ENCODE measurements at places on chromosomes 1 and 21.

GRCh38 chr1:100657876-100658715 lies 61.4 kb upstream of the VCAM1 start:
- DNase-seq = no peak

- DNase-seq = no peak
Measured at GRCh38 chr1:187074445-187075048, 245.8 kb downstream of the PLA2G4A start.

- no peak for DNase-seq
Measured at GRCh38 chr1:200786788-200787187, 48.1 kb downstream of the CAMSAP2 start.

DNA sequence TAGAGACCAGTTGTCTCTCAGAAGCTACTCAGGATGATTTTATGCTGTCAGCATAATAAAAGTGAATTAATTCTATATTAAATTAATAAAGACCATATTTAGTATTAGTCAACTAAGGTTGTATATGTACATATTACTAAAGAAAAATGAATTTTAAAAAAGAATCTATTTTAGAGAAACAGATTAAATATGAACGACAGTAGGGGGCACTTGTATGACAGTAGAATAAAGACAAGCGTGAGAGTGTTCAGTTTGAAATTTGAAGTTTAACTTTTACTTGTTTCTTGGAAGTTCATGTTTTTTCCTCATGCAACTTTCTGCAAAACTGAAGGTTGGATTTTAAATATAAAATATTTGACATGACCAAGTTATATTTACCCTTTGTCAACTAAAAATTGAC lies 67.9 kb upstream of the MACF1 start:
- DNase-seq = no peak

DNA sequence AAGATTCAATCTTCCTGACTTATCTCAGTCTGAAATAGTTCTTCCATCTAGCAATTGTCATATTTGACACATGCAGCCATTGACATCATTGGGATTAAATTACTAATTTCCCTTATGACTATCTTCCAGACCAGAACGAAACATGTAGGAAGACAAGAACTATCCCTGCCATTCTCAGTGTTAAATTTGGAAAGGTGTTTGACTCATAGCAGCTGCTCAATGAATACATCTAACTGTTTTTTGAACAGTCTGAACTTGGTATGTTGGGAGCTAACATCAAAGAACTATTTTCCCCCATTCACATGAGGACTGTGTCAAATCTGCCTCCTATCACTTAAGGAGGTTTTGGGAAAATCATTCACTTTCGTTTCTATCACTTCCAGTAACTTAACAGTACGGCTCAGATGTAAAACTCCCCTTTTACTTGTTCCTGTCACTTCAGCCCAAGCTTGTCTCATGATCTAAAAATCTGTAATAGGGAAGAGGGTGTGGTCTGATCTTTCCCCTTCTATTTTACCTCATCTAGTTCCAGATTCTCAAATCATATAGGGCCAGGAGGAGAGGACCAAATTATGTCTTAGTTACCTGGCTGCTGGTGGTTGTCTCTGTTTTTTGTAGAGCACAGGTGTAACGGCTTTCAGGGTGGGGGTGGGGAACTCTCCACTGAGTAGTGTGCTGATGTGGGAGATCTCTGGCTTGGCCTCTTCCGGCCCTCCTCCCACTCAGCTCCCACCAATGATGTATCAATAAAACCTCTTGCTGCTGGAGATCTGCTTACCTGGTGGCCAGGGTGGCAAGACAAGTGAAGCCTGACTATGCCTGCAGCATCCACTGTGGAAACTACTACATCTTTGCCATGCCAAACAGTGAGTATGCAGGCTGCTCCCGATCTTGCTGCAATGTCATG lies 26.2 kb upstream of the SLAMF1 start:
- DNase-seq = no peak

DNA sequence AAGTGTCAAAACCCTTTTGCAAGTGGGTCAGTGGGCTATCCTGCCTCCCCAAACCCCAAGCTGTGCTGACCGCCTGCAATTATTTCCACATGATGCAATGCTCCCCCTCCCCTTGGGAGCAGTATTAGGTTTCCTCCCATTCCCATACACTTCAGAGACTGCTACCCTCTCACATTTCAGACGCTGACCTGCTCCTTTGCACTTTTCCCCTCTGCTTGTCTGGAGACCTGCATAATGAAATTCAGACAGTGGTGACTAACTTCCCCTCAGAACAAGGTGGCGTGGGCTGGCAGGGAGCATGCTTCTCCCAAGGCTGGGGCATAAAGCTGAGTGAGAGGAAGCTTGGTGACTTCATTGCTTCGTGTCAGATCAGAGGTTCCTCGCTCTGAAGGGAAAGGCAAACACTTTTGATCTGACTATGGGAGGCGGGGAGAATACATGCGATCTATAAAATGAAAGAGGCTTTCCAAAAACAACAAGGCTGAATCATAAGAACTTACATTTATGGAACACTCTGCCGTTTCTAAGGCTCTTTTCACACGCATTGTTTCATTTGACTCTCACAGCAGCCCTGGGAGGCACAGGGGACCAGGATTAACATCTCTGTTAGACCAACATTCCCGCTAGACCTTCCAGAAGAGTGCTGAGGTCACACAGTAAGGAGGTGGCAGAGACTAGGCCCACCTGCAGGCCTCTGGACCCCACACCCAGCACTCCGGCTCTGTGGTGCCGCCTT lies 27.5 kb upstream of the ROR1 start:
- peak; percentile 29 for DNase-seq

GRCh38 chr21:34073032-34073748 lies at the start of the genes MRPS6 and SLC5A3:
Gene MRPS6, plus strand, starts transcription at chr21:34073578. Its CDS starts 123 bp downstream, at chr21:34073701.
Gene SLC5A3, plus strand, starts transcription at chr21:34073578. Its CDS starts 21,621 bp downstream, at chr21:34095199.
- peak; percentile 71 for DNase-seq

DNA sequence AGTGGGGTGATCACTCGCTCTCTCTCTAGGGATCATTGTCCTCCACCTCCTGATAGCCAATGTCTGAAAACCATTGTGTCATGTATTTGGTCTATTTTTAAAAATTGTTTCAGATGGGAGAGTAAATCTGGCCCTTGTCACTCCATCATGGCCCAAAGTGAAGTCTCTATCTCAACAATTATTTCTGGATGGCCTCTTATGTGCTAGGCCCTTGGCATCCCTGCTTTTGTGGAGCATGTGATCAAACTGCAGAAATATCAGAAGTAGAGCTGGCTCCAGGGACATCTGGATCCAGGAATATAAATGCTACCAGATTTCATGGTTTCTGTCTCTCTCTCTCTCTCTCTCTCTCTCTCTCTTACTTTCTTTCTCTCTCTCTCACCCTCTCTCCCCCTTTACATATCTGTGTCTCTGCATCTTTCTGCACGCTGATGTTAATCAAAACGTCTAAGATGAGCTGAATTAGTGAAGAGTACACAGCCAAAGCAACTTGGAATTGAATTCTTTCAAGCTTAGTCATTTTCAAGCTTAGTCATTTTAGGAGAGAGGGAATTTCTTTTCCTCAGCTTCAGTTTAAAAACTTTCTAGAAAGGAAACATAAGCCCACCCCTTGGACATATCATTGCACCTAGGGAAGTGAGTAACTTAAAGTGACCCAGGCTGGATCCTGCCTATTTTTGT lies 47.4 kb upstream of the DOCK7 start:
- DNase-seq = no peak

DNA sequence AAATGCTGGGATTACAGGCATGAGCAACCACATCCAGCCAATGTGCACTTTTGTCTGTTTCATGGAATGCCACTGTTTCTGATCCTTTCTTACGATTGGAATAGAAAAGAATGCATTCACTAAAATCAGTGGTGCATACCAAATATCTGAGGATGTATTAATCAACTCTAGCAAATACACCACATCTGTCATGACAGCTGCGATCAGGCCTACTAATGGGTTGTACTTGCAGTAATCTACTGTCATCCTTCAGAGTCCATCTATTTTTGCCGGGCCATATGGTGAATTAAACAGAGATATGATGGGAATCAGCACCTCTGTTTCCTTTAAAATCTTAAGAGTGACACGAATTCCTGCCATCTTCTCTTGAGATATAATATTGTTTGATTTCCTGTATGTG lies 8.5 kb upstream of the USP1 start:
- no peak for DNase-seq

DNA sequence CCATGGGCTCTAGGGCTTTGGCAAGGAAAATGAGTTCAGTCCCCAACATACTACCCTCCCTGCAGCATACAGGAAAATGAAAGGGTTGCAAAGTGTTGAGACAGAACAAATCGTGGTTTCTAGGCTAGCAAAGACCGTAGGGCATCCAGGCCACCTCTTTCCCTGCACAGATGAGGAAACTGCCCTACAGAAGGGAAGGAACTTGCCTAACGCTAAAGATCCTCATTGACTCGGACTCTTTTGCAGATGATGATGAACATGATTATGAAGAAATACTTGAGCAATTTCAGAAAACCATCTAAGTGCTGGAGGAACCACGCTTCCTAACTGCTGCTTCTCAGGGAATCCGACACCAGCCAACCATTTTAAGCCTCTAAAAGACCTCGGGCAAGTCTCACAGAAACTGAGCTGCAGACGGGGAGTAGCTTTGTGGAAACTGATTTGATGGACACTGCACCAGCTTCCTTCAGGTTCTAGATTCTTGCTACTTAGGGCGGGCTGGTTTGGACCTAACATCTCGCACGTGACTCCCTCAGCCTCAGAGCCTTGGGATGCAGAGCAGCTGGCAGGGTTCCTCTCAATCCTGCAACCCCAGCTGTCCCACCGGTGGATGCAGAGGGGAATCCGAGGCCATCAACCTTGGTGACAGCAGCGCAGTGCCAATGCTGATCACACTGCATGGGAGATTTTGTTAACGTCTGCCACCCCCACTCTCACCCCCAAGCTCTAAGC lies 13.4 kb downstream of the THEMIS2 start:
- DNase-seq = peak; percentile 32

- DNase-seq = no peak
Measured at GRCh38 chr21:45640001-45640887, 3.3 kb upstream of the PCBP3 start.

DNA sequence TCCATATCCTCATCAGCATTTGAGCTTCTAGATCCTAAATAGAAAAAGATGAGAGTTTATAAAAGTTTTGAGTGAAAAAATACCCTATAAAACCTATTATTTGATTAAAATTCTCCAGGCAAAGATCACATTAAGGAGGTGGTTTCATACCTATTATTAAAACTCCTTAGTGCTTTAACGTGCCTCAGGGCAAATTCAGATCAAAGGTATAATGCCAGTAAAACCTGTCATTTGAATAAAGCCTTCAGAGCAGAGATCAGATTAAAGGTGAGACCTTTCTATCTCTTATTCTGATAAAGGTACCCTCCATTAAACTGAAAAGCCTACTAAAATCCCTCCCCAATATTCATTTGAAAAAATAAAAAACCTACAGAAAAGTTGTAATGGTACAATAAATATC lies 34.3 kb upstream of the TRIM33 start:
- DNase-seq = no peak

DNA sequence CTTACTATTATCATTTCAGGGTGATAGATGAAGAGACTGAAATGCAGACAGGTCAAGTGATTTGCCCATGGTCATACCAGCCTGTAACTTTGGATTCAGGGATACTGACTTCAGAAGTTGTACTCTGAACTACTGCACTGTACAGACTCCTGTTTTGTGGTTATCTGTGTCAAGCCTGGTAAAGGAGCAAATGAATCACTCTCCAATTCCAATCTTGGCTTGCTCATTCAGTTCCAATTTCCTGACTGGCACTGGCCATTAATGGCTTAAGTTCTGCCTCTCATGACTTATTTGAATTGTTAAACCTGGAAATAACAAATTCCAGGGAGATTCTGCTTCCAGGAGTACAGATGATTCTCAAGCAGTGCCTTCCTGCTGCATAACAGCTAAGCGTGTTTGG lies 45.4 kb upstream of the PLD5 start:
- DNase-seq = no peak

DNA sequence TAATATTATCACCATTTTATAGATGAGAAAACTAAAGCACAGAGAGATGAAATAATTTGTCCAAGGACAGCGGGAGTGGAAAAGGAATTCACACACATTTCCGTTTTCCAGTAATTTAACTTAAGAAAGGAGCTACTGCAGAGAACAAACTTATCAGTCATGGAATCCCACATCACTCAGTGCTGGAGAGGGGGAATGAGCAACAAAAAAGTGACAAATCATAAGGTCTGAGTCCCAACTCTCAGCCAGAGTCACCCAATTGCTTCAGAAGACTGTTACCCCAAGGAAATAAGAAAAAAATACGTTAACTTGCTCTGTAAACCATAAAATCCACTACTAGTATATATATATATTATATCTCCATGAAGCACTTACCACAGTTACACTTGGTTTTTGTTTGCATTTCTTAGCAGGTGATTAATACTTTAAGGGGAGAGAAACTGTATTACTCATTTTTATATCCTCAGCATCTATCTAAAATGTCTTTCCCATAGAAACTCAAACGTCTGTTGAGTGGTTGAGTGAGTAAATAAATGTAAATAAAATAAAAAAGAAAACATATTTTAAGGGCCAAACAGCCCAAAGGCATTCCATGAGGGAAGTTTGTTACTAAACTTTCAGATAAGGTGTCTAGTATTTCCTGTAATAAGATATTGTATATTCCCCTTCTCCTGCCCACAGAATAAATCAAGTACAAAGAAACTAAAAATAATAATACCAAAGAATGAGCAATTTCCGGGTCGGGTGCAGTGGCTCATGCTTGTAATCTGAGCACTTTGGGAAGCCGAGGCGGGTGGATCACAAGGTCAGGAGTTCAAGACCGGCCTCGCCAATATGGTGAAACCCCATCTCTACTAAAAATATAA lies 76.8 kb downstream of the SLC45A1 start:
- DNase-seq = no peak

- peak; percentile 6 for DNase-seq
Measured at GRCh38 chr1:67214420-67215174, 48.3 kb downstream of the IL23R start.

DNA sequence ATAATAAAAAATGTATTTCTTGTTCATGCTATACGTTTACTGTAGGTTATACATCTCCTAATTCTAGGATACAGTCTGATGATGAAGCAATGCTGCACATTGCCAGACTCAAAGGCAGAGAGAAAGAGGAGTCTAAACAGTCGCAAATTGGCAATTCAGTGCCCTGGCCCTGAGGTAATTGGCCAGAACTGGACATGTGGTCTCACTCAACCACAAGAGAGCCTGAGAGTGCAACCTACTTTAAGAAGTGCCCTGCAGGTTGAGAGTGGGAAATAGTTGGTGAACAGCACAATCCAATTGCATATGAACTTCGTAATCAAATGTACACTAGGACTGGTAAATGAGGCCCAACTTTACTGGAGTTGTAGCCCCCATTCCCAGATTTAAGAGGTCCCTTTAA lies 5.0 kb upstream of the SLC35A3 start:
- DNase-seq = no peak

- DNase-seq = no peak
Measured at GRCh38 chr1:208177656-208178055, 66.5 kb downstream of the PLXNA2 start.

DNA sequence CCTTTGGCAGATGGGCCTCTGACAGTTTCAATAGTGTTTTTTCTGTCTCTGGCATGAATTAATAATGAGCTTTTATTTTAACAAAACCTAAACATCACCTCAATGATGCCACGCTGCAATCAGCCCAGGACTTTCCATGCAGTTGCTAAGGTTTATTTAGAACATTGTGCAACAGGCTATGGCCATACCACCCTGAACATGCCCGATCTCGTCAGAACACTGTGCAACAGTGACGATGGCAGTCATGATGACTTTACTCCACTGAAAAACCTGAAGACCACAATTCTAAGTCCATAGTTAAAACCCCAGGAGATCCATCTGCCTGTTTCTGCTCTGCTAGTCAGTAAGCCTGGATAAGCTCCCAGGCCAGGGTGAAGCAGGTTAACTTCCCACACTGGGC lies 310.0 kb downstream of the PBX1 start:
- no peak for DNase-seq
